Suppressor macrophage treated with lipopolysaccharide for 1 hour (primary cell): ENCODE measurements at places on chromosomes 16 and 17.

- DNase-seq = peak; percentile 71
These were observed 2.3 kb upstream of the CCDC182 start for GRCh38 chr17:57747221-57748017.

- no peak for DNase-seq
These were observed 299.1 kb upstream of the FOXF1 start for GRCh38 chr16:86211265-86211664.

- DNase-seq = no peak
These were observed 6.7 kb downstream of the TSPOAP1 start for GRCh38 chr17:58321571-58322525.

- no peak for DNase-seq
These were observed 561 bp downstream of the AXIN1 start for GRCh38 chr16:351804-352520.

DNA sequence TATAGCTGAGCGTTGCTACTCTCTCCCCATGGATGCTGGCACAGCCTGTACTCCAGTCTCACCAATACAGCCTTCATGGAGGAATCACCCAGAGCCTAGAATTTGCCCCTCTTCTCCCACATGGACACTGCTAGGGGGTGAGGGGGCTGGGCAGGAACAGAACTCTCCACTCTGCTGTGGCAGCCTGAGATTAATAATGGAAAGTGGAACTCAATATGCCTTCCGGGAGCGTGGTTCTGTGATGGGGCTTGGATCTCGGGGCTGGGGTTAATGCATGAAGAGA lies 1.2 kb downstream of the SLC9A5 start:
- no peak for DNase-seq

DNA sequence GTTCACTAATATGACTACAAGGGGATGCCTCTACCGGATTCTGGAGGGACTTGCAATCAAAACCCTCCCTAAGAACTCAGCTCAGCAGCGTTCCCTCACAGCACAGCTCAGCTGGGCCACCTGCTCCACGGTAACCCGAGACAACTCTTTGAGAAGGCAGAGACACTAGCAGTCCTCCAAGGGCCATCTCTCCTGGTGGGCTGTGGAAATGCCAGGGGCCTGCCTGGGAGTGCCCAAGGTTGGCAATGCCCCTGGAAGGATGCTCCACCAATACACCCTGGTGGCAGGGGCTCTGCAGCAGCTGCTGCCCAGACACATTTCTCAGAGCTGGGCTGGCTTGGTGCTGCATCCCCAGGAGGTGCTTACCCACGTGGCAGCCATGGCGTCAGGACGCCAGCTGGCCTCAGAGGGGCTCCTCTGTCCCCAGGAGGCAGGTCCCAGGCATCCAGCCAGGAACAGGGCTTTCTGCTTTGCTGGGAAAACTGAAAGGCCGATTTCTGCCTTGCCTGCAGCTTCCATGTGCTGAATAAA lies 16.5 kb downstream of the CDIP1 start:
- DNase-seq = no peak

- no peak for DNase-seq
These were observed 50.6 kb downstream of the CNGB1 start for GRCh38 chr16:57920215-57920879.

GRCh38 chr17:45150911-45151809 lies 2.9 kb downstream of the HEXIM1 start:
- peak; percentile 67 for DNase-seq

DNA sequence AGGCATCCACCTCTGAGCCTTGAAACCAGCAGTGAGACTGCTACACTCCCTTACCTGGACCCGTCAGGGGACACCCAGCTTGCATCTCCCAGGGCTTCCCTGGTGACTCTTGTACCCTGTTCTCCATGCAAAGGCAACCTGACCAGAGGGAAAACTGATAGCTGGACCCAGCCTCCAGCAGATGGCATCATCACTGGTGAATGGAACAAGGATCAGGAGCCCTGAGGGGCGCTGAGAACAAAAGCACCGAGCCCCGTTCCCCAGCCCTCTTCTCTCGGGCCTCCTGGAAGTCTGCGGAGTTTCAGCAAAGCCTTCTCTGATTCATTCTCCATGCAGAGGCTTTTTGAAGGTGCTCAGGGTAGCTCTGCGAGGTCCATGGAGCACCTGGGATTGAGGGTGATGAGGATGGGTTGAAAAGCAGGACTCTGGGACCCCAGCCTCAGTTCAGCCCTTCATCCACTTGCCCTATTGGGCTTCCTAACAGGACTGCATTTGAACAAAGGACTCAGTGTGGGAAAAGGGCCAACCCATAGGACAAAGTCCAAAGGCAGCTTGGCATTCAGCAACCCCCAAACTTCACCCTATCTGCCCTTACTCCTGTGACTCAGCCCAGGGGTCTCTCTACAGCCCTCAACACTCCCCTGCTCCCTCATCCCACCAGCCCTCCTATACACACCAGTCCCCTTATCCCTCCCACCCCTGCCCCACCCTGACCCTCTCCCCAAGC lies 45.0 kb upstream of the LHX1 start:
- DNase-seq = no peak

GRCh38 chr17:33696102-33696501 lies 403.0 kb upstream of the ASIC2 start:
- no peak for DNase-seq

DNA sequence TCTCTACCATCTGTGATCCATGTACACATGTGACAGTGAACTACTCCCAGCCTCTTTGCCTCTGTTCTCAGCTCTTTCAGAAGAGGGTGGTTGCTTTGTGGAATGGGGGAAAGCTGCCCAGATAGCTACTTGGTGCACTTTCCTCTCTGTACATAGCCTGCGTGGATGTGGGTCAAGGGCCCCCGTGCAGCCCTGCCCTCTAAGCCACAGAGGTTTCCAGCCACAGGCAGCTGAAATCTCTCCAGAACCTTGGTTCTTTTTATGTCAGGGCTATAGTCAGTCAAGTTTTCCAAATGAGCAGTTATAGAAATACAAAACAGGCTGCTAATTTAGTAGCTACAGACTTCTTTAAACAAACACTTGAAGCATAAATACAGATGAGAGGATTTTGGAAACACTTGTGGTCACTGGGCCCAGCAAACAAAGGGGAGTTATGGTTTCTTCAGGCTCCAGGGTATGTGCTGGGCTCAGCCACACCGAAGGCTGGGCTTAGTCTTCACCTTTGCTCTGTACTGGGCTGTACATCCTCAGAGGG lies 199.7 kb upstream of the ASIC2 start:
- no peak for DNase-seq

DNA sequence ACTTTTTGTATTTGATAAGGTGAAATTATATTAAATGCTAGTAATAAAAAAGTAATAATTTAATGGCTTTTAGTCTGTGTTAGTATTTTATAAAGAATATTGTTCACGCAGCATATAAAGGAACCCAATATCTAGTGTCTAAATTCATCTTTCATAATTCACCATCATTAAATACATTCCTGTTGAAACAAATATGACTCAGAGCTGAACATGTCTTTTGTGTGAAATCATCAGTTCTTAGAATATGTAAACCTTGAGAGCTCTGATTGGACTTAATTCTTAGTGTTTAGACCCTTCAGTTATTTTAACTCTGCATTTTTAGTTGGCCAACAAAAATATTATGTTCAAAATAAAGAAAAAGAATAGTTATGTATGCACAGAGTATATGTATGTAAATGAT lies 71.8 kb downstream of the ABHD15 start:
- DNase-seq = no peak

GRCh38 chr17:22374741-22375140 lies 682.4 kb downstream of the KCNJ18 start:
- DNase-seq = no peak

DNA sequence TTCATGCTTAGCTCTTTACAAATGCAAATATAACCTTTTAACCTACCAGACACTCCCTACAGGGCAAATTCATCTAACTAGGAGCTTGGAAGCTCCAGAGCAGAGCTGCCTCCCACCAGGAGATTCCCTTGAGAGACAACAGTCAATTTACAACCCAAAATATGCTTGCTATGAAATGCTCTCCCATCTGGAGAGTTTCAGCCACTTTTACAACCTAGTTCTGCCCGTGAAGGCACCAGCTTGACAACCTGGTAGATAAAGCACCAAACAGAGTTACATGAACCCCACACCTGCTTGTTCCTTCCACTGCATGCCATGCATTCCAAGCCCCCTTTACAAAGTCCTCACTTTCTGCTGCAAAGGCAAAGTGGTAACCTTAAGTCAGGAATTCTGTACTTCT lies 215.3 kb upstream of the KIF2B start:
- no peak for DNase-seq
